ENCODE measurements at places on chromosomes 6 and 20.
A peak's percentile ranks its signal among the peaks of the same experiment; 100 is the strongest.

DNA sequence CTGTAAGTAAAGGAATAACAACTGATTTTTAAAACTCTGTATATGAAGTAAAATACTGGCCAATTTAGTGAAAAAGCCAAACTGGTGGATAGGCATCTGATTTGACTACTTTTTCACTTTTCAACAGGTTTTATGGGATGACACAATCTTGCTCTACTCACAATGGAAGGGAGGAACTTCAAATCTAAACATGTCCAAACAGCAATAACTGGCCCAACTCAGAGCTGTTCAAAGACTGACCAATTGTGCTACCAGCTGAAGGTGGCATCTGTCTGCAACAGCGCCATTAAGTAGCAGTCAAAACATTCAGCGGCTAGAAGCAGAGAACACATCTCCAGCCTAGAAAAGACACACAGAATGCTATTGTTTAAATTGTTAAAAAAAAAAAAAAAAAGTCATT is 44.6 kb downstream of the SESN1 start:
- DNase-seq: no peak

DNA sequence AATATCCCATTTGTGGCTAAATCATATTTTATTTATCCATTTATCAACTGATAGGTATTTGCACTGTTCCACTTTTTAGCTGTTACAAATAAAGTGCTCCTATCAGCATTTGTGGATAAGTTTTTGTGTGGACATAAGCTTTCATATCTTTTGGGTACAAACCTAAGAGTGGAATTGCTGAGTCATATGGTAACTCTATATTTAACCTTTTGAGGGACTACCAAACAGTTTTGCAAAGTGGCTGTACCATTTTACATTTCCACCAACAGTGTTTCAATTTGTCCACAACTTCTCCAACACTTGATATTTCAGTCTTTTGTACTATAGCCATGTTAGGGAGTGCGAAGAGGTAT is 23.6 kb upstream of the ECHDC1 start:
- no peak for DNase-seq

DNA sequence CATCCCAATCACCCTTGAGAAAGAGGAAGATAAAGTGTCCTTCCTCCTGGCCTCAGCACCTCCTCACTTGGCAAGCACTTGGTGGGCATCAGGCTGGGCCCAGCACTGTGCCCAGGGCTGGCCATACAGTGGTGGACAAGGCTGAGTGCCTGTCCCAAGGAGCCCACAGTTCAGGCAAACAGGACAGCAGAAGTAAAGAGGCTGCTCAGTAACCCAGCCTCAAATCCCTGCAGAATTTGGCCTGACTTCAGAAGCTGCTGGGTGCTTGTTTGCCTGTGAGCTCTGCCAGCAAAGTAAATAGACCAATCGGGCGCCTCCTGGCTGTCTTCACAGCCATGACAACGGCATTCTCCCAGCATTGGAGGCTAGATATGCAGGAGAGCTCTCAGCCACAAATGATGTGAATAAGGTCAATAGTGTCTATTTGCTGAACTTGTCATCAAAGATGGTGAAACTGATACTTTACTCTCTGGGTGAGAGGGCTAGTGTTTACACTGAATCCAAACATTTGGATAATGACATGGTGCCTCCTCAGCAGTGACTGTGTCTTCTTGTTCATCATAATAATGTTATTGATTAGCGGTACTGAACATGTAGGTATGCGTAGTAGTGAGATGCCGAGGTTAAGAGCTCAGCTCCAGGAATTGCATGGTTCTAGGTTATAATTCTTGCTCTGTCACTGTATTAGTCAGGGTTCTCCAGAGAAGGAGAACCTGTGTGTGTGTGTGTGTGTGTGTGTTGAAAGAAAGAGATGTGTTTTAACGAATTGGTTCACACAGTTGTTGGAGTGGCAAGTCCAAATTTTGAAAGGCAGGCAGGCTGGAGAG is 36.9 kb upstream of the FANCE start:
- DNase-seq: peak; percentile 29

DNA sequence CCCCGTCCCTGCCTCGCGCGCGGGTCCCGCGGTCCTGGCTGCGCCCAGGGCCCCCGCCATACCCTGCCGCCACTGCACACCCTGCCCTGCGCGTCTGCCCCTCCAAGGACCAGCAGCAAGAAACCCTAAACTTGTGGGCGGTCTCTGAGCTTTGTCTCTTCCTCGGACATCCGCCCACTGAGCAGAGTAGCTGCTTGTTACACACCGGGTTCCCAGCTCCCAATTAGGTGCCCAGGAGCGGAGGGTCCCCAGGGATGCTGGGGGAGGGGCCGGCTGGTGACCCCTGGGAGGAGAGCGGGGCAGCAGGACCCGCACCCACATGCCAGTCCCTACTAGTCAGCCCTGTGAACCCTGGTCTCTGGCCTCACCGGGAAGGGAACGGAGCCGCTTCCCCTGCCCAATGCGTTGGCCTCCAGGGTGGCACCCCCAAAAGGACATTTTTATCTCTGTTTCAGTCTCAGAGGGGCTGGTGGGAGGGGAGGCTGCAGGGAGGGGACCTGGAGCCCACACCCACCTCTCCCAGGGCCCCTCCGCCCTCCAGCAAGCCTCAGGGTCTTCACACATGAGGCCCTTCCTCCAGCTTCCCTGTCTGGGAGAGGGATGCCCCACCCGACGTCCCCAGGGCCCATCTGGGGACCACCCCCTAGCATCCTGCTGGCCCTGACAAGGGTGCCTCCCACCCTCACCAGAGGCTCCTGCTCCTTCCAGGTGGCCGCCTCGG is 10.5 kb downstream of the STMN3 start:
- DNase-seq: no peak

GRCh38 chr20:59010995-59011873 is 4.2 kb upstream of the CTSZ start:
- DNase-seq: peak; percentile 72

GRCh38 chr6:11072101-11072500 is 21.5 kb upstream of the SMIM13 start:
- no peak for DNase-seq

DNA sequence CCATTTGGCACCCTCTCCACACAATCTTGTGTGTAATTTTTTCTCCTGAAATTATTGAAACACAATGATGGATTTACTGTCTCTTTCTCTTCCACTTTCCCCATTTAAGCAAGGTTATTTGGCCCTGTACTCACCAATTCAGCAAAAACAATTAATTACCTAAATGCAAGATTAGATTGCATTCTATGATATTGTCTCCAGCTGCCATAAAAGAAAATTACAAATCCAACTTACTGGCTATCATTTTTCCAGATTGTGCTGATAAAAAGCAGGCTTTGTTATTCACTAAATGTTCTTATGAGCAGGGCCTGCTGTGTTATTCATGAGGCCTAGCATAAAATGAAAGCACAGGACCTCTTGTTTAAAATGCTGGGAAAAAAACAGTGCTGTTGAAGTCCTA is 95.8 kb upstream of the IRAK1BP1 start:
- no peak for DNase-seq

DNA sequence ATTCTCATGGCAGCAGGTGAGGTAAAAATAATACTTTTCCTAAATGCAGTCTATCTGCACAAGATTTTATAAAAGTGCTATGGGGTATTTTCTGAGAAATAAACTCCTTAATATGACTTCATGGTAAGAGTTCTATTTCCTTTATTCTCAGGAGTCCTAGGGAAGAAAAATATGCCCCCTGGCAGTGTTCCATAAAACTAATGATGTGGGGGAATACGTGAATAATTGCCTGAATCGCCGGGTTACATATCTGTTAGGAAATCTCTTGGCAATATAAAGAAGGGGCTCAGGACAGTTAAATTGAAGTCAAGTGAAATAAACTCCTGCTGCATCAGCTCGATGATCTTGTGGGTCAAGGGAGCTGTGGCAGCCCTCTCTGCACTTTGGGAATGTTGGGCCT is 229.7 kb downstream of the MAFB start:
- no peak for DNase-seq

- no peak for DNase-seq
Observed at GRCh38 chr6:166658792-166659150, 31.7 kb upstream of the RPS6KA2 start.

DNA sequence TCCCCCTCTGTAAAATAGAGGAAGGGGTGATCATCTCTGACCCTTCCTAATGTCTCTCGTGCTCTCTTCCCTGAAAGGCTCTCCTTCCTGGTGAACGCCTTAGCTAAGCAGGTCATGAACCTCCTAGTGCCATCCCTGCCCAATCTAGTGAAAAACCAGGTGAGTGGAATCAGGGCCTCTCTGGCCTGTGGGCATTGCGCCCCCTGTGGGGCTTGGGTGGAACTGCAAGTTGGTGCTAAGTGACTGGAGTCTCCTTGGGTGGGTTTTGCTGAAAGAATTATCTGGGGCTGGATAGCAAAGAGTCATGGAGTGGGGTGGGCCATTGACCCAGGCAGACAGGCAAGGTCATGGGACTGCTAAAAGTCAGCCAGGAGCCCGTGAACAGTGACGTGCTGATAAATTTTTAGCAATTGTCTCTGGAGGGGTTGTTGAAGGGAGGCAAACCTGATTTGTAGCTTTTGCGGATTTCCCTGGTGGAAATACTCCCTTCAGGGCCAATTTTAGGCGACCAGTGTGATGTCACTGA is 8.9 kb downstream of the BPIFB1 start:
- no peak for DNase-seq

DNA sequence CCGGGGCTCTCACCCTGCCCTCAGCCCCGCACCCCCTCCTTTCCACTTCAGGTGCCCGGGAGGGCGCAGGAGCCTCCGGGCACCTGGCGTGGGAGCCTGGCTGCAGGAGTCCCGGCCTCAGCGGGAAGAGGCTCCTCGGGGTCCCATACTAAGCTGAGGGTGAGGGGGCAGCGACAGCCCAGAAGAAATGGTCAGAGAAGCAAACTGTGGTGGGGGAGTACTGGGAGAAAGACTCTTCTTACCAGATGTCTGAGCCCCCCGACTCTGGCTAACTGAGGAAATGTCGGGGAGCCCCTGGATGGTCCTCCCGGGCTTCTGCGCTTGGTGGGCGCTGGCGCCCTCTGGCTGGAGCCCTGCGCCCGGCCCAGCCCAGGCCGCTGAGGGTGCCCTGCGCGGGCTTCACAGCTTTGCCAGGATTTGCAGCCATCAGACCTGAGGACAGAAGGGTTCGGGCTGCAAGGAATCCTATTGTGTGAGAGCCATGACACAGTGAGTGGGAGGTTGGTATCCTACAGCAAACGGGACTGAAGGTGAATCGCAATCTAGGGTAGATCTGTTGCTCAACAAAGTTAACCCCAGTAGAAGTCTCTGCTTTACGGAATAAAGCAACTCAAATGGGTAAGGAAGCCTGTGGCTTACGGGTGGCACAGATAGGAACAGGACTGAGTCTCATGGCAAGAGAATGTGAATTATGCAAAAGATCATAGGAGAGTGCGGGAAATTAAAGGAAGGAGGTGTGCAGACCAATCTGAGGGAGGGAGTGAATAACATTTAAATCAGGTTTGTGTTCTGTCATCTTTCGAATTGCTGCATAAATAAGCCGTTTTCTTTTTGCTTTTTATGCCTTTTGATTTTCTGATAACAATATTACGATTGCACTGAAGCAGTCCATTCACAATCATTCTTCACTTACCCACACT is 639 bp upstream of the RCAN2 start:
- no peak for DNase-seq

DNA sequence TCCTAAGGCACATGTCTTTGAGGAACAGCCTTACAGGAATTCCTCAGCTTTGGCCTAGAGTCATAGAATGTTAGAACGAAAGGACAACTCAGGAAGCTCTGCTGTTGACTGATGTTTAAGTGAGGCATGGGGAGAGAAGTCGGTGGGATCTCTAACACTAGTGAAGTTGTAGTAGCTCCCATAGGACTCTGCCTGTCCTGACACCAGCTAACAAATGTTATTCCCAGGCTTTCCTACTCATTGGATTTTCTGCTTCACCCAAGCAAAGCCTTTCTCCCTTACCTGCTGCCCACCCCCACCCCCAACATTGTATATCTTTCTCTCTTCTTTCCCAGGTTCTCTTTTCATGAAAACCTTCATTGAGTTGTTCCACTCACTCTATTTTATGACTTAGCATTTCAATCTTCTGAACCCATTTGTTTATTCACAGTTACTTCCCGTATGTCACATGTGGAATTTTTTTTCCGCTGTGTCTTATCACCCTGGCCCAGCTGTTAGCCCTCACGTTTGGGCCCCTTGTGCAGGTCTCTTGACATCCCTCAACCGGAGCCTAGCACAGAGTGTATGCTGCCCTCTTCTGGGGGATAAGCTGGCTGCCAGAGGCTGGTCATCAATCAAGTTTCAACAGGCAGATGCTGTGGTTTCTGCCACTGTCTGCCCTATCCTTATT is 39.2 kb upstream of the RNF8 start:
- DNase-seq: no peak

DNA sequence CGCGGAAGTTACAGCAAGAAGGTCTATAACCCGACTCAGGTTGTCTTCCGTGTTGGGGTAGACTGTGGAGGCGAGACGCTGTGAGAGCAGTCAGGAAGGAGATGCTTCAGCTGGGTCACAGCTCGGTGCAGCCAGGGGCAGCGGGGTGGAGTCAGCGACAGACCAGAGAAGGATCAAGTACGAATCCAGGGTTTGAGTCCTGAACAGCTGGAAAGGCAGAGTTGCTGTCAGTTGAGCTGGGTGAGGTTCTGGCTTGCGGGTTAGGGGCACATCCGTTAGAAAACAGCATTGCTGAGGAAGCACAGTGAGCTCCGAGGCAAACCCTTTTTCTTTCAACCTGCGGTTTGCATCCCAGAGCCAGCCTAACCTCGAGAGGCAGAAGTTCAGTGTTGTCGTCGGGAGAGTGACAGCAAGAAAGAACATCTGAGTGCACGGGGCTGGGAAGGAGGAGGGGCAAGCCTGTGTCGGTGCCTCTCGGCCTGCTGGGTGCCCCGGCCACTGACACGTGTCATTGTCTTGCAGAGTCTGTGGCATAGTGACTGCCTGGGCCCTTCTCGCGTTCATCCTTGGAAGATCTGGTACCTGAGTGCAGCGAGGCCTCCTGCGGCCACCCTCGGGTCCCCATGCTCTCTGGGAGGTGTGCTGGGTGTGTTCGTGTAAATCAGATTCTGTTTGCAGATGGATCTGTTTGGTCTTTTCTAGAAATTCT is 20.0 kb downstream of the PNLDC1 start:
- no peak for DNase-seq

- no peak for DNase-seq
Observed at GRCh38 chr6:145143379-145143778, 591.9 kb downstream of the EPM2A start.

DNA sequence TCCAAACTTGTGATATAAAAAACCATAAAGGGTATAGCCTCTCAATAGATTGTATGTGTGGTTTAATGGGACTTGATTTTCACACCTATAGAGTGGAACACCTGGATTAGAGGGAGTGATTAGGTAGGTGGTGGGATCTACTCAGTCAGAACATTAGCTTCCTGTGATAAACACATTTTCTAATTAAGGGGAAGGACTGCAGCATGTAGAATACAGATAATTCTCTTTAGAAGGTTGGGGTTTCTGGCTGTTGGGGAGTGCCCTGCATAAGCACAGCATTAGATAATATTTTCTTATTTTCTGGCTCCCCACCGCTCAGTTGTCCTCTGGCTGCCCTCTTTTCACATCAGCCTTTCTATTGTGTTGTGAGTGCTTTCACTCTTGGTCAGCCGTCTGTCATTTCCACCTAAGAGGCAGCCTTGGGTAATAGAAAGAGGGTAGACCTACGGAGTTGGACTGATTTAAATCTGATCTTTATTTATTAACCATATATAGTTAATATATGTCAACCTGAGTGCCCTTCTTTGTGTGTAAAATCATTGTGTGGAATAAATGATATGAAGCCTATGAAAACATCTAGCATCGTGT is 8.0 kb downstream of the CSE1L start:
- no peak for DNase-seq
